ENCODE measurements at places on chromosomes 3 and 15.

DNA sequence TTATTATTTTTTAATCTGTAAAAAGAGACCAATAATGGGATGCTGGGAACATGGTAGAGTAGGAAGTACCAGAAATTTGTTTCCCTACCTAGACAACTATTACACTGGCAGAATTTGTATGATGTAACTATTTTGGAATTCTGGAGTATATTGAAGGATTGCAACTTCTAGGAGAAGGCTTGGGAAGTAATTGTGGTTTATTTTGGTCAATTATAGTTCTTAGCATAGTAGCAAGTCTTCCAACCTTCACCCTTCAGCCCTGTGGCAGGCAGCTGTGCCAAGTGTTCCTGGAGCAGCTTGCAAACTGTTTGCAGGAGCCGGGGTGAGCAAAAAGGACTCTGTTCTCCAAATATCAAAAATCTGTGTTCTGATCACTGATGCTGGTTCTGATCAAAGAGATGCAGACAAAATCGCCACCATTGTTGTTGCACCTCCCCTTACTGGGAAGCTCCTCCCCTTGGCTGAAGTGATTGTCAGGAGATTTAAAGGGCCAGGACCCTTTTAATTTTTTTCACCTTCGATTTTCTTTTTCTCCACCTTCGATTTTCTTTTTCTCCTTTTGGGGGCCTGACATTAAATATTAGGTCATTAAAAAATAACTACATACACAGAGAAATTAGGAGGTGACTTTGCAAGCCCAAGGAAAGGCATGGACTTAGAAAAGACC lies 363.3 kb downstream of the SLC9A9 start:
- DNase-seq = no peak

DNA sequence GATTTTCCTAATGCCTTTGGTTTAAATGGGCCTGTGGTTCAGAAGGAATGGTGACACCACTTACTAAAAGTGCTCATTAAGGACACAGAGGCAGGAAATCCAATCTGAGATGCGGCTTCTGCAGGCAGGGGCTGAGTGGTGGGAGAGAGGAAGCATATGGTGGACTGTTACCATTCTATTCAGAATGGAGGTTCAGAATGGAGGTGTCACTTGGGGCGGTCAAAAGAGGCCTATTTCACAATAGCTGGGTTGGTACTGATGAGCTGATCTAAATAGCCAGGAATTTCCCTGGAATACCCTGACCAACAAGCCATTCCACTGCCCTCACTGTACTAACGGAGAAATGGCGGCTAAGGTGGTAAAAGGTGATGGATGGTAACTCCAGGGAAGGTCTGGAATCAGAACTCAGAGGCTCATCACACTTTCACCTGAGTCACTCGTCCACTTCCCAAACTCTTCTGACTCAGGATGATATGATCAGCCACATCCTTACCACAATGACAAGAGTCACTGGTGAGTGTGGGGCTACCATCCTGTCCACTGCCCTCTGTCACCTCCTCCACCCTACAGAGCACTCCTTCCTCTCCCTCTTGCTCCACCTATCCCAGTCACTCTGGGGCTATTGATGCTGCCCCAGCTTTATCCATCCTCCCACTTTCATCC lies 15.7 kb downstream of the RFT1 start:
- DNase-seq = no peak

- DNase-seq = no peak
These were observed 19.1 kb downstream of the FGD5 start for GRCh38 chr3:14837878-14838258.

- DNase-seq = no peak
These were observed 88.9 kb downstream of the CLSTN2 start for GRCh38 chr3:140023616-140024530.

DNA sequence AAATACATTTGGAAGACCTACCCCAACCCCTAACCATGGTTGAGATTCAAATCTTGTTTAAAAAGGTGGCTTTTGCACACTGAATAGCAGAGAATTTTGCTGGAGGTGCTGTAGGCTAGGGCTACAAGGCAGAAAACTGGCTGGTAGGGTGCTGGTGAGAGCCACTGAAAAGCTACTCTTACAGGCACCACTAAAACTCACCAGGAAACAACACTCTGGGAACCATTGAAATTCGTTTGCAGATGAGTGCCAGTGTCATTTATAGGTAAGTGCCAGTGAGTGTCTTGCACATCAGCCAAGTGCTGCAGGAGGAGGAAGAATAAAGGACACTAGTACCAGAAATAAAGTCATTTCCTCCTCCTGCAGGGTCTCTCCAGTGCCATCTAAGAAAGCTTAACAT lies 610.2 kb downstream of the ZNF385D start:
- no peak for DNase-seq

DNA sequence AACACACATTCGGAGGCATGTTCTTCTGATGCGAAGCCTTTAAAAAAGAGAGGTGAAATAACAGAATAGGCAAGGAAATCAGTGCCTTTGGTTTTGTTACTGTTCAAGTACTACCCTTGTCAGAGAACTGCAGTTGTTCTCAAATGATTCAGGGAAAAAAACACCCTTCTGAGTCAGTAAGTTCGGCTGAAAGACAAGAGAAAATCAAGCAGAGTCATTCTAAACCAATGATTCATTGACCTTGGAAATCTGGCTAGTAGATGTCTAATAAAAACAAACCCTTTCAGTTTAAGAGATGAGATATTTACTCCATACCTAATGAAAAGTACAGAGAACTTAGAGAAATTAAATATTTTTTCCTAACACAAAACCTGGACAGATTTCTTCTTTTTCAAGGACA lies 72.7 kb upstream of the ABI3BP start:
- no peak for DNase-seq

- no peak for DNase-seq
These were observed 135.2 kb upstream of the BCL6 start for GRCh38 chr3:187880441-187880840.

GRCh38 chr3:43688245-43688650 lies 2.5 kb upstream of the ABHD5 start:
- no peak for DNase-seq

DNA sequence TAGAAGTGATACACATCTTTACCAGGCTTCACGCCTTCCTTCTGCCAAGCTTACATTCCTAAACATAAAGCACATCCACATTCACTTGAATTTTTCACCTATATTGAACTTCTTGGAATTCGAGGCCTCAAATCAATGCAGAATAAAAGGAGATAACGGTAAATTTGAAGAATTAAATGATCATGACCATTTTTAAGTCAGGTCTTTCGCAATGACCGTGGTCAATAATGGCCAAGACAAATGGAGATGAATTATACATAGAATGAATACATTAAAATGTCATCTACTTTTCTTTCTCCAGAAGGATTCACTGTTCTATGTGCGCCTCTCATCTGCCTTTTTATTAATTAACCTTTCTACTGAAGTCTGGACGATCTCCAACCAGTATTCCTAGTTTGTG lies 5.3 kb upstream of the GOLGA8A start:
- no peak for DNase-seq

- DNase-seq = no peak
These were observed 15.7 kb upstream of the CFAP161 start for GRCh38 chr15:81118361-81118760.

DNA sequence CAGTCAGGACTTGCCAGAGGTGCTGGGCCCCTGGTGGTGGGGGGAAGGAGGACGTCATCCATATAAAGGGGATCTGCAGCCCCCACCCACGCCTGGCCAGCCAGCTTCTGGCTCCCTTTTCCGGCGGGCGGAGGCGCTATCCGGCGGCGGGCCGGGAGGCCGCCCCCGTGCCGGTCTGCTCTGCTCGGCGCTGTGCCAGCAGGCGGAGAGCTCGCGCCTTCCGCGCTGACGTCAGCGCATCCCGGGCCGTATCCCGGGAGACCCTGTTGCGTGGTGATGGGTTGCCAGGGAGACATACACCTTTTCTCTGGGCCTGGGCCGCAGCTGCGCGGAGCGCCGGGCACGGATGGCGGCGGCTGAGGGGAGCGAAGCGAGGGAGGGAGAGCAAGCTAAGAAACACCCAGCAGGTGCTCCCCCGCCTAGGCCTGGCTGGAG lies 1.1 kb downstream of the FAM131A start:
- no peak for DNase-seq

GRCh38 chr3:31081018-31081662 lies 186.7 kb upstream of the GADL1 start:
- no peak for DNase-seq

DNA sequence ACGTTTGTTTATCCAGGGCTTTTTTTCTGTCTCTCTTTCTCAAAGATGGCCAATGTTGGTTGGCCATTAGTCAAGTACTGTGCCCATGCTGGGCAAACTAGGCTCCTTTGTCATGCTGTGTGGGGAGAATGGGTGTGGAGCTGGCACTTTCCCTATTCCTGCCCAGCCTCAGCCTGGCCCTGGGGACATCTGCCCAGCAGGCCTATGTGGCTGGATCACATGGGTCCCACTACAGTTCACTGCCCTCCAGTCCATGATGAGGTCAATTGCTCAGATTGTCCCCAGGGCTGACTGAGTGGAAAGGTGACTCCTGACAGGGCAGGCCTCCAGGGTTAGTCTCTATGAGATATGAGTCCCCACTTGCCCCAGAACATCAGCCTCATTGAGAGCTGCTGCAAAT lies 54.4 kb upstream of the HERC1 start:
- no peak for DNase-seq

DNA sequence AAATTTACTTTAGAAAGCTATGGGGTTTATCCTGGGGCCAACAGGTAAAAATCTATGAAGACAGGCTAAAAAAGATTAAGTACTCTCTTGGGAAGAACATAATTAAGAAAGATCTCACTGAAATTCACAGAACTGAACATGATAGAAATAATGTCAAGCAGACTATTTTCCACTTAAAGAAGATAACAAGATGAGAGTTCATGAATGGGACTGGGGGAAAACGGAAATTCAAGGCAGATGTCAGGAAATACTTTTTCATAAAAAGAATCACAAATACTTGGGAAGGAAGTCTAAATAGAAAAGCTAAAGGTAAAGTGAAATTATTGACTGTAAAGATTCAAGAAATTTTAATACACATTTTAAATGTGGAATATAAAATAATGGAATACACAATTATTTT lies 737.6 kb downstream of the EPHA3 start:
- no peak for DNase-seq

- no peak for DNase-seq
These were observed 113.5 kb downstream of the RAP2B start for GRCh38 chr3:153275514-153275913.

DNA sequence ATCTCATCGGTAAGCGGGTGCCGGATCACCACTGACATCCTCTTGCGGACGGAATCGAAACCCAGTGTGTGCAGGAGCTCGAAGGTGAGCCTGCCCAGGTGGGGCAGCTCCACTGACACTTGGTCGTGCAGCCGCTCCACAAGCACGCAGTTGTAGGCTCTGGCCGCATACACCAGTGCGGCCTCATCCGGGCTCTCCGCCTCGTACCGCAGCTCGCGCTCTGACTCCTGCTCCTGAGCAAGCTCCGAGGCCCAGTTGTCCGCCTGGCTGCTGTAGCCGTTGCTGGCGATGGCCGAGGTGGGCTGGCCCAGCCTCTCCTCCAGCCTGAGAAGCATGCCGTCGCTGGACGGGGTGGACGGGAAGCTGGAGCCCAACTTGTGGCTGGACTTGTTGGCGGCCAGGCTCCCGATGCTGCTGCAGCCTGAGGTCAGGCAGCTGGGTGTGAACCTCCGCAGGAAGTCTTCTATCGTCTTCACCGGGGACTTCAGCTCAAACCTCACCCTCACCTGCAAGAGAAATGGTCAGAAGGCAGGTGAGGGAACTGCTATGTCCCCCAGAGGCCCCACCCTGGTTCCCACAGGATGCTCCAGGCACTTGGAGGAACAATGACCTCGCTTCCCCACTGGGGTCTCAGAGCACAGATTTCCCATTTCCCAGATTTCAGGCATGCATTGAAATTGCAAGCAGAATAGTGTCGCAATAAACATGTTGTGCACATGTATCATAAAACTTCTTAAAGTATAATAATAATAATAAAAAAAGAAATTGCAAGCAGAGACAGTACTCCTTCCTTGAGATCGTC lies 149.2 kb downstream of the ATP10A start:
- no peak for DNase-seq

All from CD4-positive, alpha-beta T cell treated with Interleukin-15 for 4 hours (primary cell).